ENCODE measurements at places on chromosomes 11 and 22. TPM values are rescaled to one million over a fixed set of nuclear protein-coding genes. Genes with fewer than 3 reads are reported as not detected.

The CHRM4 gene
- not detected for total RNA-seq

The PCNX3 gene
- total RNA-seq: 41.4 TPM

The ZFTA gene
- 10.0 TPM for total RNA-seq

The GPR83 gene
- total RNA-seq: not detected

The TTC36 gene
- total RNA-seq: 2.3 TPM

The TRIM34 gene
- 5.7 TPM for total RNA-seq

The DKK3 gene
- total RNA-seq: 299 TPM

The SYCE3 gene
- not detected for total RNA-seq

The GLYATL2 gene
- total RNA-seq: 0.96 TPM

The IGSF22 gene
- total RNA-seq: under 0.01 TPM

The DDIAS gene
- total RNA-seq: 4.9 TPM

The PLET1 gene
- total RNA-seq: not detected

The KCNJ11 gene
- total RNA-seq: not detected

The ART5 gene
- not detected for total RNA-seq

The JHY gene
- total RNA-seq: 7.7 TPM

The HBD gene
- not detected for total RNA-seq

The FAM180B gene
- total RNA-seq: not detected

The RAB36 gene
- total RNA-seq: 8.6 TPM

The UPB1 gene
- not detected for total RNA-seq

The MMP11 gene
- 7.0 TPM for total RNA-seq

The OR56A1 gene
- not detected for total RNA-seq

The KLHL35 gene
- 2.9 TPM for total RNA-seq

The CTR9 gene
- total RNA-seq: 29.5 TPM

The OR51B5 gene
- total RNA-seq: not detected

The SERPIND1 gene
- total RNA-seq: not detected

The ACRV1 gene
- total RNA-seq: not detected

The ELP4 gene
- total RNA-seq: 21.7 TPM

The OTOG gene
- not detected for total RNA-seq

The RIMBP3C gene
- not detected for total RNA-seq
